Activated CD8-positive, alpha-beta T cell treated with anti-CD3 and anti-CD28 coated beads for 36 hours (primary cell): ENCODE measurements at places on chromosomes 1 and 21. TPM values are rescaled to one million over a fixed set of nuclear protein-coding genes. Genes with fewer than 3 reads are reported as not detected.

DNA sequence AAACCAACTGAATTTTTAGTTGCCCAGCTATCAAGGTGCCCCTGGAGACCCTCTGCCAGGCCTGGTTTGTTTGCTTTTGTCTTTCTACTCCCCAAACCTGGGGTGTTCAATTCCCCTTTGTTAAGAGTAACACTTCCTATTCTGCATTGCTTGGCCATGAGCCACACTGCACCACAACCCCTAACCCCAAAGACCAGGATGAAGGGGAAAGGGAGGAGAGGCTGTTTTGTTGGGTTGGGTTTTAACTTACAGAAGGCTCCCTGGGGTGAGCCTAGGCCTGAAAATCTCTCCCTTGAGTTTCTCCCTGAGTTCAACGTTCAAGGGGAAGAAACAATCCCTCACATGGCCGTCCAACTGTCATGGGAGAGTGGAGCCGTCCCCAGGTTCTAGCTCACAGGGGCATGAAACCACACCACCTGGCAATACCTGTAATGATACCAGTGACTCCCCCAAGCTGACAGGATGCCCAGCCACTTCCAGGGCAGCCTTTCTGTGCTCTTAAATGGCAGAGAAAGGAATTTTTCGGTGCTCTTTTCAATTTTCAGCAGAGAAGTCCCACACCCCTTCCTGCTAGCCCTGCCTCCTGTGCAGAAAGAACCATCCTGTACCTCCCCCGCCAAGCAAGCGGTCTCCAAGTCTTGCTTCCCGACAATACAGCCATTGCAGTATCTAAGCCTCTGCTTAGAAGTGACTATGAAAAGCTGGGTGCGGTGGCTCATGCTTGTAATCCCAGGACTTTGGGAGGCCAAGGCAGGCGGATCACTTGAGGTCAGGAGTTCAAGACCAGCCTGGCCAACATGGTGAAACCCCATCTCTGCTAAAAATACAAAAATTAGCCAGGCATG, 14.9 kb downstream of the SLC45A3 start:
- H3K36me3 ChIP-seq = no peaks in the 10 kb centered on the region
- peaks cover 4% of the 10 kb centered on the region for H3K27me3 ChIP-seq
- no peak overlapping the region for H3K27ac ChIP-seq
- peaks cover 7% of the 10 kb centered on the region for H3K4me1 ChIP-seq

The SYT14 gene
- total RNA-seq = not detected

The NEK2 gene
- total RNA-seq = 29.9 TPM

The RIIAD1 gene
- not detected for total RNA-seq

The OR14A16 gene
- not detected for total RNA-seq

DNA sequence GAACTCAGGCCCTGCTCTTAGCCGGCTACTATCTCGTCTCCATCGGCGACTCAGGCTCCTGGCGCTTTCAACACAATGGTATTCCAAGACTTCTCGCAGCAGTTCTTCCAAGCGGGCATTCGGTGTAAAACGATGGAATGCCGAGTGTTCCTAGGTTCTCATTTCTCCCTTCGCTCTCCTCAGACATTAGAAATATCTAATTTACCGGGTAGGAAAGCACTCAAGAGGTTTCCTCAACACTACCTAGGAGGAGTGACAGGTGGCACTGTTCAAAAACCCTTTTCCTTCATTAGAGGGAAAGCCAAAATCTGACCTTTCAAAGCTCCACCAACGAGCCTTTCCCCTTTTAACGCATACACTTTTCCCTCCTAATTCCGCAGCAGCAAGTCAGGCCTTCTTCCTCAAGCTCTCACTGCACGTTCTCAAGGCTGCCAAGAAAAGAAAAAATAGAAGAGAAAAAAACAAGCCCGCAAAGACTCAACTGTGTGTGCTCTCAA, 601 bp downstream of the UBE2G2 start:
- peak; percentile 26 for DNase-seq
- H3K4me1 ChIP-seq = peaks cover 58% of the 10 kb centered on the region
- peak overlapping the region; percentile 99 for H3K4me3 ChIP-seq
- peak overlapping the region; percentile 95 for H3K27ac ChIP-seq
